ENCODE measurements at places on chromosomes 13 and 19.

- no peak for DNase-seq
Measured at GRCh38 chr19:18883526-18884304, 12.2 kb downstream of the CERS1 start.

DNA sequence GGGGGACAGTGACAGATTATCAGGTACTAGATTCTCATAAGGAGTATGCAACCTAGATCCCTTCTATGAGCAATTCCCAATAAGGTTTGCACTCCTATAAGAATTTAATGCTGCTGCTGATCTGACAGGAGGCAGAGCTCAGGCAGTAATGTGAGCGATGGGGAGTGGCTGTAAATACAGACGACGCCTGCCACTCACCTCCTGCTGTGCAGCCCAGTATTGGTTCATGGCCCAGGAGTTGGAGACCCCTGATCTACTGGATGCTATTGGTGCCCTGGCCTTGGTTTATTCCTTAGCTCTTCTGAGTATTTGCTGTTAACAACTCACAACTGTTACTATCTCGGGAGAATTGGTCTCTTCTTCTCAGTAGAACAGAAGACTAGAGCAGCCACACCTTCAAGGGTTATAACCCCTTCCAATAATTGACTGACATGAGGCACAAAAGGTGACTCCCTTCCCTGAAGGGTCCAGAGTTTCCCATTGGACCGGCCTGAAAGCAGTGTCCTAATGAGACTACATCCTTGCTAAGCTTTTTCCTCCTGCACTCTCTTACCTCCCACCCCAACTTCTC, 35.0 kb upstream of the RBM26 start:
- DNase-seq = no peak

DNA sequence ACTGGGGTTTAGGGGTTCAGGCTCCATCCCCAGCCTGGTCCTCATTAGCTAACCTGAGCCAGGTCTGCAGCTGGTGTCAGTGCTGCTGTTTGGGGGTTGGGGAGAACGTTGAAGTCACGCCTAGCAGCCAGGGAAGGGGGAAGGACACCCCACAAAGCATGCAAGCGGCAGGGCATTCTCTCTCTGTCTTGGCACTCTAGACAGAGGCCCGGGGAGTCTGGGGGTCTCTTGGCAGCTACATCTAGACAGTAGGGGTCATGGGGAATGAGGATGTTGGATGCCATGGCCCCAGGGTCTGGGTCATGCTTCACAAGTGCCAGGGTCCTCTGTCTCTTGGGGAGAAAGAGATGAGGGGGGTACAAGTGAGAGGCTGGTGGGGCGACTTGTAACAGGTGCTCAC, 2.6 kb downstream of the ERICH4 start:
- DNase-seq = no peak

DNA sequence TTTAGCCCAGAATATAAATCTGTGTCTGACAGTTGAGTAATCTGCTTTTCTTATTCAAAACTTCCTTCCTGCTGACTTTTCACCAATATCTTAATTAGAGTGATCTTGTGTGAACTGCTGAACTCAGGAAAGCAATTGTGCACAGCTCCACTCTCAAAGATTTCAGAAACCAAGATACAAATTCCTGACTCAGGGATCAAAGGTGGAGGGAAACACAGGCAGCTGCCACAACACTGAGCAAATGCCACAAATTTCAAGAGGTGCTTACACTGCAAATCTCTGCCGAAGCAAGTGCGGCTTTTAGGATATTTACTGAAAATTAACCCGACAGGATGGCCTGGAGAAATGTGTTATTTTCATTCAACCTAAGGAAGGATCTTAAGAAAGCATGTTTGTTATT, 111.4 kb downstream of the STOML3 start:
- DNase-seq = no peak

GRCh38 chr13:71210861-71211260, 656.1 kb downstream of the DACH1 start:
- no peak for DNase-seq

- no peak for DNase-seq
Measured at GRCh38 chr13:112055036-112055914, 11.7 kb upstream of the SOX1 start.

- no peak for DNase-seq
Measured at GRCh38 chr13:38862443-38862842, 128.2 kb downstream of the STOML3 start.

DNA sequence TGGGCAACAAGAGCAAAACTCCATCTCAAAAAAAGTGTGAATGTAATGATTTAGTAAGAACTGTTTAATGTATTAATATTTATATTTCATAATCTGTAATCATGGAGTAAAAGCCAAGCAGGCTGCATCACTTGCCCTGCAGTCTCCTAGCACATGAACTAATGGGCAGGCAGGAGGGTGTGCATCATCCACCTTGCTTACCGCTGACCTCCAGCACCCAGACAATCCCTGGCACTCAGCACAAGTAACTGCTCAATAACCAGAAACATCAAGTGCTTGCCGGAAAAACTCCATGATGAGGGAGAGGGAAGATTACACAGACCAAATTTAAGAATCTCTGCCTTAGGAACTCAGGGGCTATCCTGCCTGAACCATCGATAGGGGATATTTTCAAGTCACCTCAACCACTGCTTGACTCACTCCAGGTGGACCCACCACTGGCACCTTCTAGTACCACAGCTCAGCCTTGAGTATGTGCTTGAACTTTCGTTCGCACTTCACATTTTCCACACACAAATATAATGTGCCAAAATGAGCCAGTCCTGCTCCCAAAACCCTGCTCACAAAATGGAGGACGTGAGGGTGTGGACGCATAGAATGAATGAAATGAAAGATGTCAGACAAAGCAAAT, 18.6 kb downstream of the BRD4 start:
- DNase-seq = no peak

- no peak for DNase-seq
Measured at GRCh38 chr13:39038569-39039030, 344 bp downstream of the NHLRC3 start.

DNA sequence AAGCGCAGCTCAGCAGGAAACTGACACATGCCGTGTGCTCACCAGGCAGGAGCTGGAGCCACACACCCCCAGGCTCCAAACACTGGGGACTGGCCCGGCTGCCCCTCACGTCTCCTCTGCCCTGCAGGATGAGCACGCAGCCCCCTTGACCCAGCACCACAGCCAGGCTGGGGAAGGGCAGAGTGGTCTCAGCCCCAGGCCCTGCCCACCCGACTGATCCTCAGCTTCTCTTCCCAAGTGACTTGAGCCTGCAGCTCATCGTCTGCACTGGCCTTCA, 20.3 kb downstream of the GRTP1 start:
- no peak for DNase-seq

- no peak for DNase-seq
Measured at GRCh38 chr19:731000-731399, 19.9 kb upstream of the MISP start.

DNA sequence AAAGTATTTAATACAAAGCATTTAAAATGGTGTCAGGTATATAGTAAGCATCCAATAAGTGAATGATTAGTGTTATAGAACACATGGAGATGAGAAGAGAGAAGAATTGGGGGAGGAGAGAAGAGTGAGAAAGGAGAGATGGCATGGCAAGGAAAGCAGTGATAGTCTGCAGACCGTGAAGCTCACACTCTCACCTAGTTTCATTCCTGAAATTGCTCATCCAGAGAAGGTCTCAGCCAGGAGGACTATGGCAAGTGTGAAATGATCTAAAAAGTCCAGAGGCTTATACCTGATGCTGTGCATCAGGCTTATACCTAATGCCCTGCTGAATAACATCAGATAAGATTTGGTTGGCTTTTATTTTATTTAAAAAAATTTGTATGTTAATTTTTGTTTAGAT, 351.6 kb upstream of the KLF12 start:
- DNase-seq = no peak

DNA sequence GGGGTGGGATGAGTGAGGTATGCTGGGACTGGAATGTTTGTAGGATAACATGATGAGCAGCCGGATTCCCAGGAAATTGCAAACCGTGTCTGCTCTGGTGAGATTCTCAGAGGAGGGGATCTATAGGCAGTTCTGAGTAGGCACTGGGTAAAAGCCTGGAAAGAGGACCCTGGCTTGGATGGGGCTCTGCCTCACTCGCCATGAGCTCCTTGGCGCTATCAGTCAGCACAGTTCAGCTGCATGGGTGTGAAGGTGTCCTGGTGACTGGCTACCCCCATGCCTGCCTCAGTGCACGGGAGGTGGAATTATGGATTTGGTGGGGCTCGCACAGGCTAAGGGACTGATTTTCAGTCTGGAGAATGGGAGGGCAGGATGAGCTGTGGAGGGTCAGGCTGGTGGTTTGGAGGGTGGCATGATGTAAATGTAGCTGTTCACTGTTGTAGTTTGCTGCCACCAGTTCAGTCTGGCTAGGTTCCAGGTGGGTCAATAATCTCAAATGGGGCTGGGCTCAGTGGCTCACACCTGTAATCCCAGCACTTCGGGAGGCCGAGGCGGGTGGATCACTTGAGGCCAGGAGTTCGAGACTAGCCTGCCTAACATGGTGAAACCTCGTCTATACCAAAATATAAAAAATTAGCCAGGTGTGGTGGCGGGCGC, 9.2 kb upstream of the ZNF627 start:
- no peak for DNase-seq

DNA sequence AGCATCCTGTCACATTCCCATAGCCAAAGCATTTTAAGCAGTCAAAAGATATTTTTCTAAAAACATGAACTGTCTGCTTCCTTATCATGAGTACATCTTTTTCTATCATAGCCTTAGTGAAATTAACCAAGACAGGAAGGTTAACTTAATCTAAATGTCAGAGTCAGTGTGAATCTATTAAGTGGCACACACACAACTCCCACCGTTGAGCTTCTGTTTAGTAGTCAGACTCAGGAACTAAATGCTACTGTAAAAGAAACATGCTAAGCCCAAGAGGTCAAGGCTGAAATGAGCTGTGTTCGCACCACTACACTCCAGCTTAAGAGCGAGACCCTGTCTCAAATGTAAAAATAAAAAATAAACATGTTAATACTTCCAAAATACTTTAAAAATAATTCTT, 7.7 kb upstream of the POU4F1 start:
- no peak for DNase-seq

GRCh38 chr13:68076046-68076445, 845.9 kb upstream of the PCDH9 start:
- no peak for DNase-seq

GRCh38 chr19:19871932-19872331, 6.2 kb downstream of the ZNF253 start:
- no peak for DNase-seq

GRCh38 chr13:83423861-83424260, 458.4 kb downstream of the SLITRK1 start:
- DNase-seq = no peak

- DNase-seq = no peak
Measured at GRCh38 chr13:112635323-112635722, 47.4 kb upstream of the TUBGCP3 start.

DNA sequence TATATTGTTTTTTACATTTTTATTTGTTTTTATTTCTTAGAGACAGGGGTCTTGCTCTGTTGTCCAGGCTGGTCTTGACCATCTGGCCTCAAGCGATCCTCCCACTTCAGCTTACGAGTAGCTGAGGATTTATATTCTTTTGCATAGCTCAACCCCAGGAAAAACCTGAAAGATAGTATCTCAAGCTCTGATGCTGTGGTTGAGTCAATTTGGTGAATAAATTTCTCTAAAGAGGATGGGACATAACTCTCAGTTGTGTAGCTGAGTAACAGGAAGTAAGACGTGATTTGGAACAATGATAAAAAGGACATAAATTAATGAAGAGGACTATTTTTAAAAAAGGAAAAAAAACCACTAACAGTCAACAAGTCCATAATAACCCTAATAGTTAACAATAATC, 79.8 kb upstream of the TNFSF11 start:
- DNase-seq = no peak

DNA sequence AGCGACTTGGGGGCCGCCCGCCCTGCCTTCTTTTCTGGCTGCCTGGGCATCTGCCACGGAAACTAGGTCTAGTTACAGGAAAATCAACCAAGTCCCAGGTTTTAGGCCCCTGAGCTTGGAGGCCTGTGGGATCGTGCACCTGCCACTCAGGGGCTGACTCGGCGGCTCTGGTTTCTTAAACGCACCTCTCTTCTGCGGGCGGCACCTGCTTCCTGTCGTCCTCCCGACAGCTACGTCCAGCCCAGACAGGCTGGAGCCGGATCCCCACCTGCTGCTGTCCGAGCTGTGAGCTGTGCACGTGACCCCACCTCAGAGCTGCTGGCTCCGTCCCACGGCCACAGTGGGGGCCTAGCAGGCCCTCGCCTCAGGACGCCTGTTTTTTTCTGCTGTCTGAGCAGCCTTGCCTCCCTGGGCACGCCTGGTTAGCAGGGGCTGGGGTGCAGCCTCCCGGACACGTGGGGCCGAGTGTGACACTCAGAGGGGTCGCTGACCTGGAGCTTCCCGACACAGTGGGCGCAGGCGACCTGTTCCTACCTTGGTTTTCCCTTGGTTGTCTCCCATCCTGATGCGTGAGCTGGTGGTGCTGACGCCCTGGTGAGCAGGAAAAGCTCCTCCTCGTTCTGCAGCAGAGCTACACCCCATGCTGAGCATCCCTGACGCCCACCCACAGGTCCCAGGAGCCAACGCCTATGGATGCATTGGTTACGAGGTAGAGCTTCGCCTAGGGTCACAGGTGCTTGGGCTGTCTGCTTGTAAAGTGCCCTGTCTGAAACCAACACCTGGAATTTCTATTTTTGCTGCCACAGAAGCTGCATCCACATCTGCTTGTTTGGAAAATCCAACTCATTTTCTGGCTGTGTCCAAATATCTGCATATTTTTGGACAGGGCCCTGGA, 17.5 kb downstream of the TMEM255B start:
- DNase-seq = no peak

- DNase-seq = no peak
Measured at GRCh38 chr13:101739382-101740178, 287.1 kb downstream of the ITGBL1 start.

- no peak for DNase-seq
Measured at GRCh38 chr19:18893587-18894253, 2.2 kb downstream of the CERS1 start.

DNA sequence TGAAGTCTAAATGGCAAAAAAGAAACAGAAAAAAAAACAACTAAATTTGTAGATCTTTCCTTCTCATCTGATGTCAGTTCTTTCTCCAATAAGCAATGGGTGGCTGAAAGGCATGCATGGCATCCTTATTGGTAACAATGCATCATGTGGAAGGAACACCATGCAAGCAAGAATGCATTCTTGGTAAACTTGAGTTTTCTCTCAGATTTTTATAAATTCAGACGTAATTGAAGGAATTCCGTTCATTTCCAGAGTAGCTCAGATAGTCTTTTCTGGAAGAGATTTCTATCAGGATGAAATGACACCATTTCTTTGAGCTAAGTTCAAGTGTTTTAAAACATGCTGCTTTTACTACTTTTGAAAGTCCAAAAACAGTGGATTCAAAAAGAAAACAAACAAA, 373.0 kb downstream of the COG6 start:
- DNase-seq = no peak

DNA sequence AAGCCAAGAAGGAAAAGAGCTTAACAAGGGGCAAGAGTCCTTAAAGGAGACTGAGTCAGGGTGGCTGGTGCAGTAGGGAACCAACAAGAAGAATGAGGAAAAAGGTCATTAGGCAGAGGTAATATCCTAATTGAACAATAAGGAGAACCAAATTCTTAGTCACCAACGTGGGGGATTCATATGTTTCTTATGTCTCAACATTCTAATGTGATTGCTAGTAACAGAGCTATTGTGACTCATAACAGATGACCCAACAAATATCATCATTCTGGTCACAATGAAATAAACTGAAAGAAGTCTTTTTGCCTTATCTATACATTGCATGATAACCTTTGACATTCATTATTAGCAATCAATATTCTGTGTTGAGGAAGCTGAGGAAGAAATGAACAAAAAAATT, 101.6 kb downstream of the RAP2A start:
- DNase-seq = peak; percentile 3
